ENCODE measurements at places on chromosomes 16 and 17.
A peak's percentile ranks its signal among the peaks of the same experiment; 100 is the strongest.

DNA sequence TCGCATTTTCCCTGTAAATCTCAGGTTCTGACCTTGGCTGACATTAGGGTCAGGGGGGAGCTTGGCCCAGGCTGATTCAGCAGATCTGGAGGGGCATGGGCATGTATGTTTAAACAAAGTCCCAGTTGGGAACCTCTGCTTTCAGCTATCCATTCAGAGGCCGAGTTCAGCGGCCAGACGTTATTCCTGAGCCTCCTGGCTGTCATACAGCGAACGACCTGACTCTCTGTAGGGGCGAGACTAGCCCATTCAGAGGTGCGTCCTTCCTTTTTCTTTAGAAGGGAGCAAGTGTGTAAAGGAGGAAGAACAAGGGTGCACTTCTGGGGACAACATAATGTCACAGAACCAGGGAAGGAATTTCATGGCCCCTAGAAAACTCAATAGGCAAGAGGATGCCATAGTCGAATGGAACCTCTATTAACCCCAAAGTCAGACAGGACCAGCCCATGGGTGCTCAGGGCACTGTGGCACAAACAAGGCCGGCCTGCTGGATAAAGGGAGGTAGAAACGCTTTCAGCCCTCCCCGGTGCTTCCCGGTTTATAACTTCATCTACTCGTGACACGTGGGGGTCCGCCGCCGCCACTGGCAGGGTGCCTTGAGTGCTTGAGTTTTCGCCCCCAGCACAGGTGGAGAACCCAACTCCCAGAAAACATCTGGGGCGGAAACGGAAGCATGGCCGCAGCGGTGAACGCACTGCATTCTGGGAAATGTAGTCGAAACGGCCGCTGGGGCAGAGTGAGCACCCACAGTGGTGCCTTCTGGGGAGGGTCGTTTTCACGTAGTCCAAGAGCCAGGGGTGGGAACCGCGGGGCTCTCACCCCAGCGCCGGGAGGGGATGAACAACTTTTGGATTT is 33.2 kb upstream of the PLCG2 start:
- DNase-seq = peak; percentile 55

DNA sequence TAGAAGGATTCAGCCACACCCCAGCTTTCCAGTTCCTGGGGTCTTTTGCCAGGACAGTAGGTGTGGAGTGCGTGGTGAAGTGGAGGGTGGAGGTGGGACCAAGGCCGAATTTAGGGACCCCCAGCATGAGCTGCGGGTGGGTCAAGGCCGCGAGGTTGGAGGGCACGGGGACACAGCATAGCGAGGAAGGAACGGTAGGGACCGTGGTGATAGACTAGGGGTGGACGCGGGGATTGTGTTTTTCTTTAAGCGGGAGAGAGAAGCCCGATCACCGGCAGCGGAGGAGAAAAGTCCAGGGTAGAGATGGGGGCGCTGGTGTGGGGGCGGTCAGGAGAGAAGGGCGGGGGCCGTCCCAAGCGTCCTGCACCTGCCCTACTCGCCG is 261 bp upstream of the B4GALNT2 start:
- DNase-seq = no peak

DNA sequence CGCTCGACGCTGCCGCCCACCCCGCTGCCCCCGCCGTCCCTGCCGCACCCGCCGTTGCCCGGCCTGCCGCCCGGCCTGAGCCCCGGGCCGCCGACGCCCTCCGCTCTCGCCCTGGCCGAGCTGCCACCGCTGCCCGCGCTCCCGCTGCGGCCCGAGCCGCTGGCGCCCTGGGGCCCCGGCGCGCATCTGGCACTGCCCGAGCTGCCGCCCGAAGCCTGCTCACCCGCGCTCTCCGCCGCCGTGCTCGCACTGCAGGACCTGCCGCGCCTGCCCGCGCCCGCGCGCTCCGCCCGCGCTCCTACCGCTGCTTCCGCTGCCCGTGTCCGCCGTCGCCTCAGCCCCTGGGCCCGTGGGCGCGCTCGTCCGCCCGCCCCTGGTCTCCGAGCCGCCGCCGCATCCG is 8.4 kb upstream of the CLDN9 start:
- DNase-seq = no peak

DNA sequence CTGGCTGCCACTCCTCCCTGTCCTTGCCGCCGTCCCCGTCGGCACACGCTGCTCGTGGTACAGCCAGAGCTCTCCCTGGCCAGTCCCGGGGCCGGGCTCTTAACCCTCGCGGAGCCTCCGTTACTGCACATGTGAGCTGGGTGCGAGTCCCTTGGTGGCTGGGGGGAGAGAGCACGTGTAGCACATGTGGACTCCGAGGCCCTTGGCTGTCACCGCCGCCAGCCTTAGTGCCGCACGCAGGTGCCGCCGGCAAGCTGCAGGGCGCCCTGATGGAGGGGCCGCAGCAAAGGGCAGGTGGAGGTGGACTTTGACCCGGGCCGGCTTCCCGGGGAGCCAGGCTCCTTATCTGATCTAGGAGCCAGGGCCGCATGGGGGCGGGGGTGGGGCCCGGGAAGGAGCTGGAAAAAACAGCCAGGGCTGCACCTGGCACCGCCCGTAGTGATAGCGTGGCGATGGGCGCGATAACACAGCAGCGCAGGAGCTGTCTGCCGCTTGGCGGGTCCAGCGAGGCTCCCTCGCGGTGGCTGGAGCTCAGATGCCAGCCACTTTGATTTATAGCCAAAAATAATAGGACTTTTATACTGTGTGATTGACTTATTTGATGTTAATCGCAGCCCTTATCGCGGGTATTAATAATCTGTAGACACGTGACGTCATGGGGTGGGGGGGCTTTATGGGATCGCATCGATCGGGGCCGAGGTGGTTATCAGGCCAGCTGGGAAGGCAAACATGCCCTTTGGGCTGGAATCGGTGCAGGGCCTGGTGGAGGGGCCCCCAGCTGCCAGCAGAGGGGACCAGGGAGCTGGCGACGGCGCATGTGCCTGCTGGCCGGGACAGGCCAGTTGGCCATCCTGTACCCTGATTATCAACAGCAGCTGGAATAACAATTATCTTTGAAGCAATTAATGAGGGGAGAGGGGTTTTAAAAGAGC is 35.1 kb downstream of the ZFPM1 start:
- no peak for DNase-seq

GRCh38 chr17:72125226-72125651 is 4.4 kb downstream of the SOX9 start:
- no peak for DNase-seq

DNA sequence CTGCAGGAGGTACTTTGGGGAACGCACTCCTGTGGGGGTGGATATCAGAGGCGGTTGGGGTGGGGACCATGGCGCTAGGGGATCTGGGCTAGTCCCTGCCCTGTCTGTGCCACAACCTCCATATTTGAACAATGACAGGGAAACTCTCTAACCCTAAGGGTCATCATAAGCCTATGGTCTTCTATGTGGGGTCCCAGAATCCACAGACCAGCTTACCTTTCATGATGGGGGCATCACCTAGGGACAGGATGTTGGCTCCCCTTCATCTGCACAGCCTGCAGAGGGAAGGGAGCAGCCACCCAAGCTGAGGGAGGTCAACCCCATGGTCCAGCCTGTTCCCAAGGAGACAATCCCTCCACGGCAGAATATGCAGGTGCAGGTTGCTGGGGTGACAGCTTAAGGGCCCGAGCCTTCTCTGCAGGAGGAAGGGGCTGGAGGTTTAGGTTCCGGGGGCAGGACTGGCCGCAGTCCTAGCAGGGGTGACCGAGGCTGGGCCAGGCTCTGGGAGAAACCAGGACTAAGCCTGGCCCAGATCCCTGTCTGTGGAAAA is 1.7 kb downstream of the ORAI3 start:
- no peak for DNase-seq

GRCh38 chr16:86580063-86580790 is 1.9 kb downstream of the FOXL1 start:
- no peak for DNase-seq

- DNase-seq = no peak
These were observed 3.7 kb upstream of the ERN1 start for GRCh38 chr17:64133546-64134215.

DNA sequence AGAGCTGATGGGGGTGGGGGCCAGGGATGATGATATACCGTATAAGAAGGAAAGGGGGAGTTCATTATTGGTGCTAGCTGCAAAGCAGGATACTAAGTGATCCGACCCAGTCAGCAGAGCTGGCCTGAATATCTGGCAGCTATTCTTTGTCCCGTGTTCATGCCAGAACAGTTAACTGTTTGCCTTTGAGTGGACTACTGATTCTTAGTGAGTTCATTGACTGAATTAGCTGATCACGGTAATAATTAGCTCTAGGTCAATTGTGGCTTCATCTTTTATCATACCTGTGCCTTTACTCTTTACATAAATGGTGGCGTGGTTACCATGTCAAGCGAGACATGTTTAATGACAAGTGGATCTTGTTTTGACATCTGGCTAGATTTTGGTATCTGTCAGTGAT is 5.3 kb downstream of the KPNB1 start:
- no peak for DNase-seq

DNA sequence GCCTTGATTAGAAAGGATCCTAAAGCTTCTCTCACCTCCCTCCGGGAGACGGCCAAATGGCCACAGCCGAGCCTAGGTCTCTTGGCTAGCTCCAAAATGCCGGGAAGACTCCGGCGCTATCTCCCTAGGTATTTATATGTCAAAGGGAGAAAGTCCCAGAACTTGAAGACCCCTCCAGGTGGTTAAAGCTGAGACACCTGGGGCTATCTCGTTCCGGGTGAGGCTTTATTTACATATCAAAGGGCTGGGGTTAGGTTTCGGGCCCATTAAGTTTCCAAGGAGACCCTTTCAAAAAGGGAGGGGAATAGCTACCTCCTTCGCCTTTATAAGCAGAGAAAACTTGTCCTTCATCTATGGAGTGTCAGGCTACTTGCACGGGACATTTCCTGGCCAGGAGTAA is 70.9 kb upstream of the KIFC3 start:
- no peak for DNase-seq

DNA sequence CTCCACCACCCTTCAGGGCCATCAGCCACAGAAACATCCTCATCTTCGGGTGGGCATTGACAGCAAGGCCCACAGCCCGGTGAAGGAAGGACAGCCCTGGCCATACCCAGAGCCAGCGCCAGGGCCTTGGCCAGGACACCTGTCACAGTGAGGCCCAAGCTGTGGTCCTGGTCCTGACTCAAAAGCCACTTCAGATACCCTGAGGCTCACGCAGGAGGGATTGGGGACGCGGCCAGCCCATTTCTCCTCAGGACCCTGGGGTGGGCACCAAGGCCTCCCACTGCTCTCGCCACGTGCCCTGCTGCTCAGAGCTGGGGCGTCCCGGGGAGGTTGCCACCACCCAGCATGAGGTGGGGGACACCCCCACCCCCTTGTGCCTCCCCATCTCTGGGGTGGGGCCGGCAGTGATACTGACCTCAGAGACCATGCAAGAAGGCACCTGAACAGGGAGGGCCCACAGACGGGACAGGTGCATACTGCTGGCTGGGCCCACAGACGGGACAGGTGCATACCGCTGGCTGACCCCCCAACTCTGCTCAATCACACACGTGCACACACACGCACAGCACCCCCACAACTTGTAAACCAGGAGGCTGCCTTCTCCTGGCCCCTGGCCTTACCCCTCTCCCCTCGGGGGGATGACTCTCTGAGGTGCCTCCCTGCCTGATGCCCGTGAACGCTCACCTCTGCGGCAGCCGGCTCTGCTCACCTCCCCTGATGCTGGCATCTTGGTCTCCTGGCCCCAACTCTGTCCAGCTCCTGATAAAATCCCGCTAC is 14.2 kb downstream of the SLC7A5 start:
- no peak for DNase-seq

DNA sequence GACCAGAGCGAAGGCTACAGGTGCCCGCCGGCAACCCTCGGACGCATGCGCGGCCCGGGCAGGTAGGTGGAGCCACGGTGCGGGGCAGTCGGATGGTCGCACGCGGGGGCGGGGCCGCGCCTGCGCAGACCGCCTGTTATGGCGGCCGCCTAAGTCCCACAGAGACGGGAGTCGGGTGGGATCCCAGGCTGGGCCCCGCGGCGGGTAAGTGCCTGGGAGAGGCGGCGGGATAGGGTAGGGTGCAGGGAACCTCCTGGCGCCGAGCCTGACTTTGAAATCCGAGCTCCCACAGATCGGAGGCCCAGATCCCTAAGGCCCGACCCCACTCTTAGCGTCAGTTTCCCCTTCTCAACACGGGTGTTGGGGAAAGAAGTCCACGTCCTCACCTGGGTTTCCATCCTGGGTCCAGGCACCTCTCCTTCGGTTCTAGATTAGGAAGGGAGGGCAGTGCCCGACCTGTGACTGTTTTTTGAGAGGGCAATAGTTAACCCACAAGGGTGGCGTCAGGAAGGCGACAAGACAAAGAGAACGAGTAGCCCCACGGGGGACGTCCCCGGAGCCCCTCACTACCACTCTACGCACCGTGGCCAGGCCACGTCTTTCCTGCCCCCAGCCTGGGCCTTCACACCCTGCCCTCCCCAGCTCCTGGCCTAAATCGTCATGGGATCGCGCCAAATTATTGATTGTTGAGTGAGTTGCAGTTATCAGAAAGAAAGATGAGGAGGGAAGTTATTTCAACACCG is at the start of gene METTL22:
METTL22 (plus strand) TSS at position 127 of the 743 bp plus-strand sequence. CDS start 3,968 bp downstream, outside the sequence.
- peak; percentile 89 for DNase-seq

DNA sequence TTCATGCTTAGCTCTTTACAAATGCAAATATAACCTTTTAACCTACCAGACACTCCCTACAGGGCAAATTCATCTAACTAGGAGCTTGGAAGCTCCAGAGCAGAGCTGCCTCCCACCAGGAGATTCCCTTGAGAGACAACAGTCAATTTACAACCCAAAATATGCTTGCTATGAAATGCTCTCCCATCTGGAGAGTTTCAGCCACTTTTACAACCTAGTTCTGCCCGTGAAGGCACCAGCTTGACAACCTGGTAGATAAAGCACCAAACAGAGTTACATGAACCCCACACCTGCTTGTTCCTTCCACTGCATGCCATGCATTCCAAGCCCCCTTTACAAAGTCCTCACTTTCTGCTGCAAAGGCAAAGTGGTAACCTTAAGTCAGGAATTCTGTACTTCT is 215.3 kb upstream of the KIF2B start:
- no peak for DNase-seq

DNA sequence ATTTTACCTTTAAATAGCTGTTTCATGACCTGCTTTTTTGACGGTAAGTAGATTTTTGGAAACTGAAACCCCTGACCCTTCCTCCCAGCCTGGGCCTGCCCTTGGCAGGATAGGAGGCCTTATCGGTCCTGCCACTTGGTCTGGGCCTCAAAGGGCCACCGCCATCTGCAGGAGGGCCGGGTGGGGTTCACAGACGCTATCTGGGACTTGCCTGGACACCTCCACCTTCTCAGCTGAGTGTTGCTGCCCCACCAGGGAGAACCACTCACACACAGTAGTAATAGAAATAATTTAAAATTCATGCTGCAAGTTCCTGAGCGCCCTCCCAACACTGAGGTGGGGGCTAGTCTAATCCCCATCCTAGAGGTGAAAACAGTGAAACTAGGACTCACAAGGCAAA is 4.6 kb upstream of the NPRL3 start:
- DNase-seq = no peak
